ENCODE measurements at places on chromosomes 11 and 22.
A peak's percentile ranks its signal among the peaks of the same experiment; 100 is the strongest.

GRCh38 chr11:2647953-2648352 lies 51.8 kb downstream of the KCNQ1OT1 start:
- DNase-seq, result no peak

DNA sequence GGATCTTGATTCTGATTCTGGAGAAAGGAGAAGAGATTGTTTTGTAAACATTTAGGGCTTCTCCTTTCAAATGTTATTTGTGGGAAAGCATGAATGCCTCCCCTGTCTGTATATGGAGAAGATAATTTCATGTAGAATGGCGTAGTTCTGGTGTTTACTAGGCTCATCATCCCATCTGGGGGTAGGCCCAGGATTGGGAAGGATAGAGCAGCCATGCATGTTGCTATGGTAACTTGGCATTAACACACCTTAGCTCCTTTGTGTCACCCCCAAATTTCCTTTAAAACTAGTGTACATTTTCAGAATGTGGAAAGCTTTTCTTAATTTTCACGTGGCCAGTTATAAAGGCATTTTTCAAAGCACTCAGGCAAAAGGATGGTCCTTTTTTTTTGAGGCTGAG lies 57.5 kb upstream of the EED start:
- no peak for DNase-seq

DNA sequence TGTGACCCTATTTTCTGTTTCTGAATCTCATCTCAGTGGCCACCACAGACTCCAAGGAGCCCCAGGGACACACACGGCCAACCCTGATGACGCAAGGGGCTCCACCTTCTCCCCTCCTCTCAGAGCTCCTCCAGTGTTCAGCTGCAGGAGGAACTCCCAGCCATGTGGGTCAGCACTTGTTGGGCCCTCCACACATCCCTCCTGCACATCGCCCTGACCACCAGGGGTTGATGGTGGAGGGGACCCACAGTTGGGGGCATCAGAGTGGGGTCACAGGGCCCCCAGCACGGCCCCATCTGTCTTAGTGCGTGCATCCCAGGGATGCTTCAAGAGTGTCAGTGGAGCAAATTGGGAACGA lies 499.6 kb downstream of the BRD1 start:
- no peak for DNase-seq

DNA sequence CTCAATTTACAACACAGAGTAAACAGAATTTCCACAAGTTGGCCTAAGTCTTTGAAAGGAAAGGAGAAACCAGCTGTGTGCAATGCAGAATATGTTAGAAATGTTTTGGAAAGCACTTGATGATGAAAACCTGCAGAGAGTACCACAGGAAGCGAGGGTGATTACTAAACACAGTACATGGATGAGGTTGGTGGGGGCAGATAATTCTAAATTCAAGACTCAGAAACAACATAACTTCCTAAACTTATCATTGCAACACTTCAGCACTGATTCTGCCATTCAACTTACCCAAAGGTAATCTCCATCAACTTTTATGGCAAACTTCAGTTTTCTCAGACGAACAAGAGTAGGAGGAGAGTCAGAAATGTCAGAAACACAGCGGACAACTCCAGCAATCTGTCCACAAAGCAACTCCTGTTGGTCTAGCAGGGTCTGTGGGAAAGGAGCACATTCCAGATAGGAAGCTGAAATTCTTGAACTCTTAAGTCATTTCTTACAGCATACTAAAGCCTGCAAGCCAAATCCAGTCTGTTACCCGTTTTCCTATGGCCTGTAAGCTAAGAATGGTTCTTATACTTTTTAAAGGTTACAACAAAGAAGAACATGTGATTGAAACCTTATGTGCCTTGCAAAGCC lies 6.8 kb downstream of the HPS4 start:
- peak; percentile 80 for DNase-seq

GRCh38 chr11:326842-327580 lies 6.4 kb upstream of the IFITM3 start:
- DNase-seq, result peak; percentile 55
